ENCODE measurements at places on chromosomes 1 and 21.

GRCh38 chr21:46156378-46156645 lies 933 bp upstream of the FTCD start:
- DNase-seq: no peak

DNA sequence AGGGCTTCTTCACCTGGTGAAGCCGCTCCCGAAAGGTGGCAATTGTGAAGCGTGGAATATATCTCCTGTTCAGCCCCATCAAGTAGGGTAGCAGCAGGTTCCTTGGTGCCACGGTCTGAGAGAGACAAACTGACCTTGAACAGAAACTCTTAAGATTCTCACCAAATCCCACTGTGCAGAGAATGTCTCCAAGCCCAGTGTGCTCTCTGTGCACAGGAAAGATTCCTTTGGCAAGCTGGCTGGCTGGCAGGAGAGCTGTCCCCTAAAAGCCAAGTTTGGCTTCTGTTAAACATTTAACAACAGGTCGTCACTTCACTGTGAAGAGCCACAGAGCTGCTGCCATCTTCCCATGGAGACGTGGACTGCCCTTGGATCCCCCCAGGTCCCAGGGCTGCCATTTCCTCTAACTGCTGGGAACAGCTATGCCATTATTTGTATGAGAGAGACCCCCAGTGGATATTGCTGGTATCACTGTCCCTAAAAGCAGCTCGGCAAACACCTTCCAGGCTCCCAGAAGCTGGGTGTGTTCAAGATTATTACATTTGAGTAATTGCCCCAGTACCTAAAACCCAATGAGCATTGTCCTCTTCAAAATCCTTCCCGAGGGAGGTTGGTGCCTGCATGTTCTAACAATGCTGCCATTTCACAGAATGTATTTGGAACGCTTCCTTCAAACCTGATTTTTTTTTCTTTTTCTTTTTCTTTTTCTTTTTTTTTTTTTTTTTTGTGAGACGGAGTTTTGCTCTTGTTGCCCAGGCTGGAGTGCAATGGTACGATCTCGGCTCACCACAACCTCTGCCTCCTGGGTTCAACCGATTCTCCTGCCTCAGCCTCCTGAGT lies 71.8 kb downstream of the CD58 start:
- DNase-seq: peak; percentile 61

DNA sequence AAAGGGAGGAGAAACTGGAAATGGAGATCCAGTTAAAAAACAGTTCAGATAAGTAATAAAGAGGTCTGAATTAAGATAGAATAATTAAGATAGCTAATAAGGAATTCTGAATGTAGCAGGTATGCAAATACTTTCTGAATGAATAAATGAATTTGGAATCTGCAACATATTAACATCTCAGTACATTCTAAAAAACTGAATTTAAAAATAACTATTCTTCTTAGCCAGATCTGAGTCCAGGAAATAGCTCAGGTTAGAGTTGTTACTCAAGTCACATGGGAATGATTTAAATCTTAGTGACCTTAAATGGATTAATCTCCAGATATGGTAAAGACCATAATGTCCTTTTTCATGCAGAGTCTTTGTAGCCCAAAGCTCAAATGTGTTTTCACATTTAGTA lies 51.2 kb downstream of the EYA3 start:
- no peak for DNase-seq

- peak; percentile 83 for DNase-seq
These were observed 2.8 kb downstream of the ANKRD34A start for GRCh38 chr1:145961425-145962156.
